ENCODE measurements at places on chromosomes 6 and 20. TPM values are rescaled to one million over a fixed set of nuclear protein-coding genes. Genes with fewer than 3 reads are reported as not detected.
A peak's percentile ranks its signal among the peaks of the same experiment; 100 is the strongest.

DNA sequence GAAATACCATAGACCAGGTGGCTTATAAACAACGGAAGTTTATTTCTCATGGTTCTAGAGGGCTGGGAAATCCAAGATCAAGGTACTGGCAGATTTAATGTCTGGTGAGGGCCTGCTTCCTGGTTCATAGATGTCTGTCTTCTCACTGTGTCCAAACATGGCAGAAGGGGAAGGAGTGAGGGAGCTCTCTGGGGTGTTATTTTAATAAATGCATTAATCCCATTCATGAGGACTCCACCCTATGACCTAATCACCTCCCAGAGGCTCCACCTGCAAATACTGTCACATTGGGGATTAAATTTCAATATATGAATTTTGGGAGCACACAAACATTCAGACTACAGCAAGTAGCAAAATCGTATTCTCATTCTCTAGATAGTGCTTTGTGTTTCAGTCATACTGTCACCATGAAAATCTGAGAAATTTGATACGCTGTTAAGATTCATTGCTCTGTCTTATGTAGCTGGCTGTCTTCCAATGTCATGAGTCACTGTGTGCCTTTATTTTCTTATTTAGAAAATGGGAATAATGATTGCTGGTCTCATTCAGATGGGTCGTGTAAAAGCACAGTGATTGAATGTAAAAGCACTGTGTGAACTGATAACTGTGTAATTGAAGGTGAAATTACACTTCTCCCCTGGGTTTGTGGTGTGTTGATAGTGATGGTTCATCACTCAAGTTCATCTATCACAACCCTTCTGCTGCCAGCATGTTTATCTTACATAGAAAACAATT, 8.9 kb upstream of the ERVFRD-1 start:
- DNase-seq = no peak

The GPR63 gene
- 1.8 TPM for total RNA-seq

The C2 gene
- 0.07 TPM for total RNA-seq

DNA sequence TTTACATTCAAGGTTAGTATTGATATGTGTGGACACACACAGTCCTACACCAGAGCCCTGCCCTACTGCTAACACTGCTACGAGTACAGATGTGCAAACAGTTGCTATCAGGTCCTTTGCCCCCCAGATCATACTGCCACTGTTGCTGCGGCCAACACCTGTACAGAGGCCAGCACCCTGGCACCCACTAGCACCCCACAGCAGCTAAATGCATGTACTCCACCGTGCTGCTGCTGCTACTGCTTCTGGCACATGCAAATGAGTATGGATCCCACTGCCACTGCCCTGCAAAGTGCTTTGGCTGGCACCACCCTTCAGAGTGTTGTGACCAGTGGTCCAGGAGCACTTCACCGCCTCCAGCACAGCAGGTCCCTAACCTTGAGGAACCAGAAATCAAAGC, 621.9 kb downstream of the GRIK2 start:
- DNase-seq = no peak

DNA sequence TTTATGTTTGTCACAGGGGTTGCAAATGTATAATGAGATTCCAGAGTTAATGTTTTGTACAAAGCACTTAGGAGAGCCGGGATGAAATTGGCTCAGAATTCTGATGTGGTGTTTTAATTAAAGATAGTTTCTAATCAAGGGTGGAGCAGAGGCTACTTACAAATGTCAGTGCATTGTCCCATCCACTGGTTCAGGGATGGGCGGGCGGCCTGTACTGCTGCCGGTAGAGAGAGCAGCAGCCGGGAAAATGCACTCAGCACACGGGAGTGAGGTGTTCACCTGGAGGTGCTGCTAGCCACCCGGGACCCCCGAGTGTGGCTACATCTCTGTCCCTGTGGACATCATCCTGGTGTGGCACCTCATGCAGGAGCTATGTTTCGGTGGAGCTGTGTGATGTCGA, 193.3 kb downstream of the QKI start:
- DNase-seq = no peak

The FILIP1 gene
- 0.21 TPM for total RNA-seq

DNA sequence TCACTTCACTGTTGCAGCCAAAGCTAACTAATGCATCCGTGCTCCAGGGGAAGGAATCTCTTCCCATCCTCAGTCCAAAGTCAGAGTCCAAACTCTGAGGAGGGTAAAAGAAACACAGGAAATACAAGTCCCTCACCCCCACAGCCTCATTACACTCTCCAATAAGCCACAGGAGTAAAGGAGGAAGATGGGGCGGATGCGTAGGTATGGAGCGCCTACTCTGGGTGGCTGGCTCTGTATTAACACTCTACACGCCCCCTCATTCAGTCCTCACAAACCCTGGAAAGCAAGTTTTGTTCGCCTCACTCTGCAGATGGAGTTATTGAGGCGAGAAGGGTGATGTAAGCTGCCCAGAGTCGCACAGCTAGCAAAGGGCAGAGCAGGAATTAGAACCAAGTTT, 242.9 kb downstream of the NRN1 start:
- peak; percentile 51 for DNase-seq

DNA sequence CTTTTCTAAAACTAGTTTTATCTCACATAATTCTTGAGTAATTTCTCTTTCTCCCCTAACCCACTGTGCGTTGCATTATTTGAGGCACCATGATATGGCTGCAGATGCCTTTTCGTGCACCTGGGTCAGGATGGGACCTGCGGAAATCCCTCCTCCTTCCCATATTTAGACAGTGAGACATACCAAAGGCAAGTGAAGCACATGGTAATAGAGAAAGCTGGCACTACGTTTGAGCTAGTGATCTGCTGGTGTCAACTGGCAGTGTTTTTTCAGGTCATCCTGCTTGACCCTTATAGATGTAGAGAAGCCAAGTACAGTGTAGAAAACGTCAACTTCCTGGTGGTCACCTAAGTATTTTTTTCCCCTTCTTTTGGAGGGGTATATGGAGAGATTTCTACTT, 71.7 kb downstream of the FOXO3 start:
- DNase-seq = no peak

GRCh38 chr6:5471637-5472398, 210.5 kb downstream of the FARS2 start:
- peak; percentile 9 for DNase-seq

DNA sequence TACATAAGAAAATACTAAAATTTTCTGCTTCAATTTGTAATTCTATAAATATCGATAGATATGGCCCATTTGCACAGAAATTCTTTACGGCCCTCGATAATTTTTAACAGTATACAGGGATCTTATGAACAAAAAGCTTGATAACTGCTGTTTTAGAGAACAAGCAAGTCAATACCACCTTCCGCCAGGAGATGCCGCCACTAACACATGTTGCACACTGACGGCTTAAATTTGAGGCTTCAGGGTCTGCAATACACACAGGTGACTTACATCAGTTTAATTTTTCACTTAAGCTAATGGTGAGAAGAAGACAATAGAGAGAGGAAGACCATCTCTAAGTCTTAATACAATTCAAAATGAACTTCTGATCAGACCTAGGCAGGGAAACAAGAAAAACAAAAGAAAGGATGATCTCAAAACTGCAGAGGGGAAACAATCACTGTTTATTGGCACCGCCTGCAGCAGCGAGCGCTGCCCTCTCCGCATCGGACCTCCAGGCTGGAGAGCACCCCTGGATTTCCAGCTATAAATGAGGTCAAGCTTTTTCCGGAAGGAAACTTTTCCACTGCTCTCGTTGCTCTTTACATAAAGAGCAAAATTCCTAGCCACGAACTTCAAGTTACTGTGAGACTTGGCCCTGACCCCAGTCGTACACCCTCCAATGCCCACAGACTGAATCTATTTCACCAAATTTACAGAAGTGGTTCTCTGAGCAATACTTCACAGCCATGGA, 53.9 kb downstream of the OTOR start:
- no peak for DNase-seq

The GTSF1L gene
- not detected for total RNA-seq

GRCh38 chr6:20464041-20464440, 62.4 kb downstream of the E2F3 start:
- DNase-seq = no peak

- no peak for DNase-seq
Observed at GRCh38 chr6:30914854-30915590, 984 bp downstream of the VARS2 start.

DNA sequence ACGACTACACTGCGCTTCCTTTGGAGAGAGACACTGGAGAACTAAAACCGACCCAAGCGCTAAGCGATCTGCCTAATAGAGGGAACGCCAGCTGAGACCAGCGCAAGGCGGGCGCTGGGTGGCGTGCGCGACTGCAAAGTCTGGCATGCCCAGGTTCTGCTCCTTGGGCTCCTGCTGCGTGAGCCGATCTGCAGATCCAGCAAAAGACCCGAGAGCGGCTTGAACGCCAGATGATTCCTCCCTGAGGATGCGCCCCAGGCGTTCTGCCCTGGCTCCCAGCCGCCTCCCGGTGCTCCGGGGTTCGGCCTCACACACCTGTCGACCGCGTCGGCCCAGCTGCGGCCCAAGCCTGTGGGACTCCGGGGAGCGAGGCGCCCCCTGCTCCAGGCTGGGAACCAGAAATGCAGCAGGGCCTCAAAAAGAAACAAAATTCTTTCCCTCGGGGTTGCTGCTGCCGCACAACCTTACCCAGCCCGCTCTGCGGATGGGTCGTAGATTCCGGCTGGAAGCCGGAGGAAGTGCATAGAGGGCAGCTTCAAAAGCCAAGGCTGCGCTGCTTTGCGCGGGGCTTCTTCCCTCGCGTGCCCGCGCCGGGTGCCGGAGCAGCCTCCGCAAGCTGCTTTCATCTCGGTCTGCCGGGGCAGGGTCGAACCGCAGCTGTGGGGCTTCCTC, 17.9 kb upstream of the PRDM13 start:
- peak; percentile 25 for DNase-seq

GRCh38 chr6:18245642-18246041, 18.7 kb downstream of the DEK start:
- DNase-seq = no peak

DNA sequence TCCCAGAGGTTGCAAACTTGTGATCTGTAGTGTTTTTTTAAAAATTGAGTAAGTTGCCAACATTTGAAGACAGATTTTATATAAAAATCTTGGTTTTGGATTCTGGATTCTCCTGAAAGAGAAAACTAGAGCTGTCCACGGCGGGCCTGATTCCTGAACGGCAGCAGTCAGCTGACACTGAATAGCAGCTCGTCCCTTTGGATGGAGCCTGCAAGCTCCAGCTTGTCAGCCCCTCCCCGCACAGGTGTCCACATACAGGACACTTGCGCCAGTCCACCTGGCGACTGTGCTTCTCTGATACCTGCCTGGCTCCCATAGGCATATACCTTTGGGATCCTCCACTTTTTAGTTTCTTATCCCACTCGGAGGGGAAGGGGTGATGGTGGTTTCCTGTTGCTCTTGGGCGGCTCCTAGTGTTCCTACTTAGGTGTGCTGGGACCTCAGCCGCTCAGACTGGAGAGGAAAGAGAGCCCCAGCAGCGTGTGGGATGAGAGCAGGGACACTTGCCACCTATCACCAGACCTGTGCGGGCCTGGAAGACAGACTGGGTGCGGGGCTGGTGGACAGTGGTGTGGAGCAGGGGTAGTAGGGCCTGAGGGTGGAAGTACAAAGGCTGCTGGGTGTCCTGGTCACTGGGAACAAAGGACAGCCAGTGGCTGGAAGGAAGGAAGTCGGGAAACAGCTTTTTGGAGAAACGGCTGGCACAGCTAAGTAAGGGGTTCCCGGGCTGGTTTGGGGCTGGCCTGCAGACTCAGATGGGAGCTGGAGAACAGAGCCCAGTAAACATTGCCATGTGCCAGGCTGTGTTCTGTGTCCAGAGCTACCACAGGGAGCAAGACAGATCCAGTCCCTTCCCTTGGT, 18.3 kb downstream of the GHRH start:
- DNase-seq = no peak

GRCh38 chr6:2597991-2598390, 152.7 kb downstream of the MYLK4 start:
- no peak for DNase-seq

The RBBP9 gene
- 25.7 TPM for total RNA-seq

DNA sequence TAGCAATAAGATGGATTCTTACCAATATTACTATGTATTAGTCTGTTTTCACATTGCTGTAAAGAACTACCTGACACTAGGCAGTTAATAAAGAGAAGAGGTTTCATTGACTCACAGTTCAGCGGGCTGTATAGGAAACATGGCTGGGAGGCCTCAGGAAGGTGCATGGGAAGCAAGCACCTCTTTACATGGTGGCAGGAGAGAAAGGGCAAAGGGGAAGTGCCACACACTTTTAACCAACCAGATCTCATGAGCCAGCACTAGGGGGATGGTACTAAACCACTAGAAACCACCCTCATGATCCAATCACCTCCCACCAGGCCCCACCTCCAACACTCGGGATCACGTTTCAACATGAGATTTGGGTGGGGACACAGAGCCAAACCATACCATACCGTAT, 40.7 kb upstream of the CCDC167 start:
- DNase-seq = no peak

The CAGE1 gene
- total RNA-seq = not detected

The FOXS1 gene
- total RNA-seq = 5.9 TPM

GRCh38 chr6:27544612-27545260, 71.8 kb upstream of the ZNF184 start:
- no peak for DNase-seq

The EGFL8 gene
- 5.1 TPM for total RNA-seq

DNA sequence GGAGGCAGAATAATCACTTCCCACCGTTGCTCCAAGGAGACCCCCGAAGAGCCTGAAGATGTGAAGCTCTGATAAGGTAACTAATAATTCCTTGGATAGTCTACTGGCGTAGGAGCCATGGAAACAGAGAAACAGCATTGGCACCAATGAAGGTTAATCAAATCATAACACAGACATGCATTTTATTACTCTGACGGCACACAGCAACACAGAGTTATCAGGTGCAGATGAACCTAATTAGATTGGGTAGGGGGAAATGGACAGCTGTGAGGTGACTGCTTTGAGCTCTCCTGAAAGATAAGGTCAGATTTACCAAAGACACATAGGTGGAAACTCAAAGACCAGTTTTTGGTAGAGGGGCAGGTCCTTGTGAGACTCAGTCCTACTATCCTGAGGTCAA, 544.0 kb upstream of the AGPAT4 start:
- DNase-seq = no peak

The DDX43 gene
- 1.2 TPM for total RNA-seq

- DNase-seq = no peak
Observed at GRCh38 chr6:41748542-41748941, 1.3 kb upstream of the PGC start.

- no peak for DNase-seq
Observed at GRCh38 chr6:142345261-142345660, 43.5 kb downstream of the ADGRG6 start.

DNA sequence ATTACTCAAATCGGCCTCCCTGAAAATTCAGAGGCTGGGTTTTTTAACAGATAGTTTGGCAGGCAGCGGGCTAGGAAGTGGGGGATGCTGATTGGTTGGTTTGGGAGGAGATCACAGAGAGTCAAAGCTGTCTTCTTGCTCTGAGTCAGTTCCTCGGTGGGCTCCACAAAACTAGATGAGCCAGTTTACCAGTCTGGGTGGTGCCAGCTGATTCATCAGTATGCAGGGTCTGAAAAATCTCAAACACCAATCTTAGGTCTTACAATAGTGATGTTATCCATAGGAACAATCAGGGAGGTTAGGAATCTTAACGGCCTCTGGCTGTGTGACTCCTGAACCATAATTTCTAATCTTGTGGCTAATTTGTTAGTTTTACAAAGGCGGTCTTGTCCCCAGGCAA, 190.7 kb downstream of the C6orf118 start:
- DNase-seq = no peak

- no peak for DNase-seq
Observed at GRCh38 chr6:53803081-53803860, 8.5 kb downstream of the LRRC1 start.
